ENCODE measurements at places on chromosomes 5 and 9.

- no peak for DNase-seq
These were observed 6.0 kb downstream of the RPL12 start for GRCh38 chr9:127444921-127445850.

GRCh38 chr5:3118340-3118739 is 366.9 kb upstream of the IRX2 start:
- DNase-seq = no peak

GRCh38 chr9:89608641-89609335 is 4.0 kb downstream of the GADD45G start:
- DNase-seq = no peak

GRCh38 chr9:114852050-114852594 is 46.3 kb upstream of the TNFSF15 start:
- no peak for DNase-seq

DNA sequence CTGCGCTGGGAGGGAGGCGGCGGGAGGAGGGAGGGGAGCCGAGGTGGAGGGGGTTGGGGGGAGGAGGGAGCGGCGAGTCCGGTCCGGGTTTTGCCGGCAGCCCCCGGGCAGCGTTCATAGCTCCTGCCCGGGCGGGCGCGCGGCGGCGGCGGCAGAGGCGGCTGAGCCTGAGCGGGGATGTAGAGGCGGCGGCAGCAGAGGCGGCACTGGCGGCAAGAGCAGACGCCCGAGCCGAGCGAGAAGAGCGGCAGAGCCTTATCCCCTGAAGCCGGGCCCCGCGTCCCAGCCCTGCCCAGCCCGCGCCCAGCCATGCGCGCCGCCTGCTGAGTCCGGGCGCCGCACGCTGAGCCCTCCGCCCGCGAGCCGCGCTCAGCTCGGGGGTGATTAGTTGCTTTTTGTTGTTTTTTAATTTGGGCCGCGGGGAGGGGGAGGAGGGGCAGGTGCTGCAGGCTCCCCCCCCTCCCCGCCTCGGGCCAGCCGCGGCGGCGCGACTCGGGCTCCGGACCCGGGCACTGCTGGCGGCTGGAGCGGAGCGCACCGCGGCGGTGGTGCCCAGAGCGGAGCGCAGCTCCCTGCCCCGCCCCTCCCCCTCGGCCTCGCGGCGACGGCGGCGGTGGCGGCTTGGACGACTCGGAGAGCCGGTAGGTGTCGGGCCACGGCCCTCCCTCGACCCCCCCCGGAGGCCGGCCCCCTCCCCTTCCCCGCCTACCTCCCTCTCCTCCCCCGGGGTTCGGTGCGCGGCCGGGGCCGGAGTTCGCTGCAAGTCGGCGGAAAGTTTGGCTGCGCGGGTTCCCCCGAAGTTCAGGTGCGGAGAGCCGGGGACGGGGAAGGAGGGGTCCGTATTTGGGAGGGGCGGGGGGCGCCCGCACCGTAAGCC is at the start of gene CXXC5:
Gene CXXC5, plus strand, starts transcription at position 145 of the 877 bp plus-strand sequence. CDS start 32,175 bp downstream, outside the sequence.
- DNase-seq = no peak

DNA sequence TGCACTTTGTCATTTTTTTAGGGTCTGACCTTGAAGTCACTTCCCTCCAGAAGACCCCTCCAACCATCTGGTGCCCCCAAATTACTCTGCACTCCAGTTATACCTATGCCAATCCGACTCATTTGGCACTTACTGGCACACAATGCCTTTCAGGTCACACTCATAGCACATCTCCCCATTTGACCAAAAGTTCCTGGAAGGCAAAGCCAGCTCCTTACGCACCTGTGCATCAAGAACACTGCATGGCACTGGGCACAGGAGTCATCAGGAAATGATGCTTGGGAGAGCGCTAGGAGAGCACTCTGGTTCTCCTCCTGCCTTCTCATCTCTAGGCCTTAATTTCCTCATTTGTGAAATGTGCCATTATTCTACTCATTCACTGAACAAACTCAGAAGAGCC is 2.9 kb downstream of the TNIP1 start:
- DNase-seq = no peak

- no peak for DNase-seq
These were observed 153.0 kb downstream of the HMHB1 start for GRCh38 chr5:143964919-143965318.

GRCh38 chr9:121404906-121405305 is 34.9 kb upstream of the STOM start:
- no peak for DNase-seq

DNA sequence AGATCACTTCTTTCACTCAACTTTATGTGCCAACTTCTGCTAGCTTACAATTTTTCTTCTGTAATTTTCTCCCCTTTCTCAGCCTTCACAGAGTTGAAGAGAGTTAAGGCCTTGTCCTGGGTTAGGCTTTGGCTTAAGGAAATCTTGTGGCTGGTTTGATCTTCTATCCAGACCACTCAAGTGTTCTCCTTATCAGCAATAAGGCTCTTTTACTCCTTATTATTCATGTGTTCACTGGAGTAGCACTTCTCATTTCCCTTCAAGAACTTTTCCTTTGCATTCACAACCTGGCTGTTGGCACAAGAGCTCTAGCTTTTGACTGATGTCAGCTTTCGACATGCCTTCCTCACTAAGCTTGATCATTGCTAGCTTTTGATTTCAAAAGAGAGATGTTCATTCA is 86.9 kb upstream of the ALDH1B1 start:
- DNase-seq = no peak

DNA sequence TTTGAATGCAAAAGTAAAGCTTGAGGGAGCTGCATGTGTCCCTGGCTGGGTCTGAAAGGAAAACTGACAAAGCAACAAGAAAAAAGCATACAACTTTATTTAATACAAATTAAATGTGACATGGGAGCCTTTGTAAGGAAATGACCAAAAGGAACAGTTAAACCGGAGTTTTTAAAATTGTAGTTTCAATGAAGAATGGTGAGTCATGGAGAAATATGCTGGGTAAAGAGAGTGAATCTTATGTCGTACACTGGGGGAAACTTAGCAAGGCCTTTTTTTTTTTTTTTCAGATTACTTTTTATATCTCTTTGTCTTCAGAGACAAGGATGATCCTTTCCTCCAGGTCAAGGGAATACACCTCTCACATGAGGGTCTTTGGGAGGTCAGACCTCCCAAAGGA is 50.1 kb upstream of the FBXL17 start:
- DNase-seq = no peak

DNA sequence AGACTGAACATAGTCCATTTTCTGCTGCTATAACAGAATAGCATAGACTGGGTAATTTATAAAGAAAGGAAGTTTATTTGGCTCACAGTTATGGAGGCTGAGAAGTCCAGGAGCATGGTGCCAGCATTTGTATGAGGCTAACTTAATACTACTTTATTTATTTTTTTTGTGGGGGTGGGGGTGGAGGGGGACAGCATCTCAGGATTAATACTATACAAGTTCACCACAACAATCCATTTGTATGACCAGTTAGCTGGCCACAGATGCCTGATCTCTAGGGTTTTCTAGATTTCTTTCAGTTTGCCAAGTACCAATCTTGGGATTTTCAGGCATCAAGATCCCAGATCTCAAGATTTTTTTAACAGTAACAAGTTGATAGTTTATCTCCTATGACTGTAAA is 20.3 kb downstream of the ANGPTL2 start:
- DNase-seq = no peak

- DNase-seq = no peak
These were observed 17.5 kb downstream of the TGFBI start for GRCh38 chr5:136046246-136046645.

DNA sequence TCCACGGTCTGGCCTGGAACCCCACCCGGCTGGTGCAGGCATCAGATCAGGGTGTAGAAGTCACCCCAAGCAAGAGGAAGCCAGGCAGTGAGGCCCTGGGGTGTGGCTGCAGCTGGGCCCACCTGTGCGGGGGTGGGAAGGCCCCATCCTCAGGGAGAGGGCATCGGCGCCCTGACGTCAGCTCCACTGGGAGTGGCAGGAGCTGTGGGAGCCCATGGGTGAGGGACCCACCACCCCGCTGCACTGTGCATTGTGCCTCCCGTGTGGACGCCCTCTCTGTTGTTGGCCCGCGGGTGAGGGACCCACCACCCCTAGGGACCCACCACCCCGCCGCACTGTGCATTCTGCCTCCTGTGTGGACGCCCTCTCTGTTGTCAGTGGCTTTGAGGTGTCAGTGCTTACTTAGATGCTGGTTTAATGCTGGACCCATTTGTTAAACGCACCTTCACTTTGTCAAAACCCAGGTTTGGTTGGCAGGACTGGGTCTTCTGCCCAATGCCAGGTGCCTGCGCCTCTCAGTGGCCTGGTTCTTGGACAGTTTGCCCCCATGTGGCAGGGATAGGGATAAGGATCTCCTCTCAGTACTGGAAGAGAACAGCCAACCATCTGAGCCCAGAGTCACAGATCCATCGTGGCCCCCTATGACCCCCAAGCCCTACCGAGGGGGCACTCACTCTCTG is 6.9 kb upstream of the EXOC3 start:
- no peak for DNase-seq

DNA sequence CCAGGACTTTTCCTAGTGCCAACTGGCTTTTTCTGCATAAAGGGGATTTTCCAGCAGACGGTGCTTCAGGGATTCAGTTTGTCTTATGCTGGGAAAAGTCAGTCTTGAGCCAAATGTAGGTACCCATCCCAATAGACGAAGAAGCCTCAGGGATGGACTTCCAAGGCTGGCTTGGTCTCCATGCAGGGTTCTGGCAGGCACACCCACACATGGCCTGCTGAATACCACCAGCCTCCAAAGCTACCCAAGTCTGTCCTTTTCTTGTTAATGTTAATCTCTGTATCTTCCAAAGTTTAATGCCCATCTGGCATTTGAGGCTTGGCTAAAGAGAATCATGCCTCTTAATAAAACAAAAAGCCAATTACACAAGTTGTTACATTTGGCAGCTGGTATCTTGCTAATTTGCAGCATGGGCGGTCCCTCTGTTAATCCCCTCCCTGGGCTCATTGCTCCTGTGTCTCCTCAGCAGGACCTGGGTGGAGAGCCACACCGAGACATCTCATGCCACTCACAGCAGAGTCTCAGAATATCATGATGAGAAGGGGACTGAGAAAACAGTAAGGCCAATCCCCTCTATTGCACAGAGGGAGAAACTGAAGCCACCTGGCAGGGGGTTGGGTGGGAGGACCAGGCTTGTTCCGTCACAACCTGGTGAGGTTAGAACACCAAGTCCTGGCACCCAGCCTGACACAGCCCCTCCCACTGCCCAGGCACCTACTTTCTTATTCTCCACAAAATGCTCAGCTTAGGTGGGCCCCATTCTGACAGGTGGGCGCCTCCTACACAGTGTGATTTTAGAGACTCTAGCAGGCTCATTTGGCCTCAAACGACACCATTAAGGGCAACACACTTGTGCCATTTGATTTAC is 243.2 kb downstream of the FSTL4 start:
- DNase-seq = no peak

DNA sequence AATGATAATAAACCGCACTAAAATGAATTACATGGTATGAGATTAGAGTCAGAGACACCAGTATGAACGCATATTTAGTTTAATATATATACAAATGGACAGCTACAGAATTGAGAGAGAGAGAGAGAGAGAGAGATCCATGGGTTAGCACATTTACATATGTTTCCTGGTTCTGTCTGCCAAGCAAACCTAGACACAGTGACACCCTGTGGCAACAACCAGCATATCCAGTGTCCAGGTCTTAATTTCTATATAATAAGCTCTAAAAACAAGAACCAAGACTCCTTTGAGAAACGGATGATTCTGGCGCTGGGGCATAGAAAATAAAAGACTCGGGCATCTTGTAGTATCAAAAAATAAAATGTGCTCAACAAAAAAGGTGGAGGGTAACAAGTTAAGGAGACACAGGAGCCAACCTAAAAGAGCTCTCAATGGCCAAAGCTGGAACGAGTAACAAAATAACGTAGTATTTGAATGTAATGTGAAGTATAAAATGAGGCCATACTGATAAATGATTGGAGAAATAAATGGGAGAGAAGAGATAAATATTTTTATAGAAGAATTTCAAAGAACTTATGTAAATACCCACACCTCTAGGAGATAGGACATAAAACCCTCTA is 84.5 kb downstream of the RFX3 start:
- peak; percentile 5 for DNase-seq

DNA sequence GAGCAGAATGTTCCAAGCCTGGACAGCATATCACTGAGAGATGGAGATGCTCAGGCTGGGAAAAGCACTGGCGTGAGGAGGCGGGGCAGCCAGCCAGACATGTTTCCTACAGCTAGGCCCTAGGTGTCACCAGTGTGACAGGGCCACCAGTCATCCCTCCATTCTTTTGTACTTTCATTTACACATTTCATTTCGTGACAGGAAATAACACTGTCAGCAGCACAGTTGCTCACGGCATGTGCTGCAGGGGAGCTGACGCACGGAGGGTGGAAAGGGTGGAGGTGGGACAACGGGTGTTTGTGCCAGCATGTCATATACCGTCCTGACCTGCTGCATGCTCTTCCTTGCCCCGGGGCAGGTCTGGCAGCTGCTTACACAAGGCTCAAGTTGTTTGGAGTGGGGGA is 14.8 kb upstream of the CEMIP2 start:
- DNase-seq = peak; percentile 69

DNA sequence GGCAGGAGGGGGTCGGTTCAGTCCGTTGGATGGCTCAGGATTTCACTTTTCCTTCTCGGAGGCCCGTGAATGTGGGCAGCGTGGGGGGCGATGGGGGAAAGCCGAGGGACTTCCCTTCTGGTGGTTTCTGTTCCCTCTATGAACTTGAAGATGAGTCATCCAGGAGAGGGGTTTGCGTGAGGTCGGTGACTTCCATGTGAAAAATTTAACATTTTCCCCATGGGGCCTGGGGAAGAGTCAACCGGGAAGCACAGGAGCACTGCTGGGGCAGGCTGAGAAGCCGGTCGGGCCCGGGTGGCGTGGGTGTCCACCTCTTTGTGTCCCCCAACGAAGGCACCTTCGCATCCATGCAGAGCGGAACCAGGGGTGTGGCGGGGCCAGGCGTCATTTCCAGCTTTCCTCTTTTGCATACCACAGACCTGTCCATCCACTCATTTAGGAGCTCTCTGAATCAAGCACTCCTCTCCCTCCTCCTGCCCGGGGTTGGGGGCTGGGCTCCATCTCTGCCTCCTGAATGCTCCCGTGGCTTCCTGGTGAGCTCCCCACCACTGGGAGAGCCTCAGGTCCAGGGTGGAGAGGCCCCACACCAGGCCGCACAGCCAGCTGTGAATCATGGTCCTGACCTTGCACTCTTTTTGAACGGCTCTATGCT is 68.4 kb downstream of the ANKRD33B start:
- DNase-seq = no peak

GRCh38 chr9:81077572-81077971 is 611.8 kb downstream of the TLE1 start:
- no peak for DNase-seq

DNA sequence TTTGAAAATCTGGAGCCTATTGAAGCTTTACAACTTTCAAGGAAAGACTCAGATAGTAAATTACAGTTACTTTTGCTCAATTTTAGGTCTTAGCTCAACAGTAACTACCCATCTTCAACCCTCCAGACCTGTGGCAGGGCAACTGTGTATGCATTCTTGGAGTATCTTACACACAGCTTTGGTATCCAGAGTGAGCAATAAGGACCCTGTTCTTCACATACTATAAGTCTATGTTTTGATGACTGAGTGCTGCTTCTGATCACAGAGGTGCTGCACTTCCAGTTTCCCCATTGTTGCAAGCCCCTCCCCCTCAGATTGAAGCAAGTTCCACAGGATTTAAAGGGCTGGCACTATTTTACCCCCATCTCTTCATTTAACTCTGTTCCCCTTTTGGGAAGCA is 737.4 kb upstream of the GRAMD2B start:
- DNase-seq = no peak

- no peak for DNase-seq
These were observed 162.9 kb downstream of the ELAVL2 start for GRCh38 chr9:23663125-23663524.

Measured in stimulated activated CD8-positive, alpha-beta memory T cell treated with anti-CD3 and anti-CD28 coated beads, Interleukin-12 subunit alpha, Interleukin-12 subunit beta, amount 100 ng/mL, for 1 hour (primary cell).